ENCODE measurements at places on chromosomes 5 and 9.

DNA sequence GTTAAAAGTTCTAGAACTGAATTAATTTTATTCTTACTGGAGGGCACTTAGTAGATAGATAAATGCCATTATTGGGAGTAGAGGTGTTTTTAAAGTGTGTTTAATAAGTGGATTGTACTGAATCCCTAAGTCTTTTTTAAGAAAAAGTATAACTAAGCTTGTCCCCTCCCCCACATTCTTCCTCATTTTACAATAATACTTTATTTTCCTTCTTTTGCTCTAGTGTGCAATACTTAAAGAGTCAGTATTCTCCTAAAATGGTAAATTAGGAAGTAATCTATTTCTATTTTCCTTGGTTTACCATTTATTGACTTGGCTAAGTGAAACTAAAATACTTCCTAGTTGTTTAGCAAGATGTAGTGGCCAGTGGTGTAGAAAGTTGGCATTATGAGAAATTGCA is 11.6 kb downstream of the UBLCP1 start:
- DNase-seq = no peak

DNA sequence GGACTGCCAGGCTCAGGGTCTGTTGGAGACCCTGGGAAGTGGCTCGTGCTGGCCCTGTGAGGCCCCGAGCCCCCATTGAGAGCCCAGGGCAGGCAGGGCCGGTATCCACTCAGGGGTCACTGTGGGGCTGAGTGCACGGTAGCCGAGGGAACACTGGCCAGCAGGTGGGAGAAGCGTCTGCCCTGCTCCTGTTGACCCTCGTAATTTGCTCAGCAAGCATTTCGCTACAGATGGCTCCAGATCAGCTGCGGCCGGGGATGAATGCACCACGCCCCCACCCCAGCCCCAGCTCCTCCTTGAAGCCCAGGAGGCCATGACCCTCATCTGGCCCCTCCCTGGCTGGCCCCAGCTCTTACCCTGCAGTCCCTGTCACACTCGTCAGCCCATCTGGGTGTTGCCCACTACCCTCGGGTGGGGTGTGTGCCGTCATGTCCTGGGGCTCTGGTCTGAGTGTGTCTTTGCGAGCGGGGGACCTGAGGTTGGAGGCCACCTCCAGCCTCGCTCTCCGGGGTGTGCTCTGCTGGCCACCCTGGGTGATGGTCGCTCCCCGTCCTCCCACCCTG is 6.1 kb upstream of the NRARP start:
- DNase-seq = no peak

DNA sequence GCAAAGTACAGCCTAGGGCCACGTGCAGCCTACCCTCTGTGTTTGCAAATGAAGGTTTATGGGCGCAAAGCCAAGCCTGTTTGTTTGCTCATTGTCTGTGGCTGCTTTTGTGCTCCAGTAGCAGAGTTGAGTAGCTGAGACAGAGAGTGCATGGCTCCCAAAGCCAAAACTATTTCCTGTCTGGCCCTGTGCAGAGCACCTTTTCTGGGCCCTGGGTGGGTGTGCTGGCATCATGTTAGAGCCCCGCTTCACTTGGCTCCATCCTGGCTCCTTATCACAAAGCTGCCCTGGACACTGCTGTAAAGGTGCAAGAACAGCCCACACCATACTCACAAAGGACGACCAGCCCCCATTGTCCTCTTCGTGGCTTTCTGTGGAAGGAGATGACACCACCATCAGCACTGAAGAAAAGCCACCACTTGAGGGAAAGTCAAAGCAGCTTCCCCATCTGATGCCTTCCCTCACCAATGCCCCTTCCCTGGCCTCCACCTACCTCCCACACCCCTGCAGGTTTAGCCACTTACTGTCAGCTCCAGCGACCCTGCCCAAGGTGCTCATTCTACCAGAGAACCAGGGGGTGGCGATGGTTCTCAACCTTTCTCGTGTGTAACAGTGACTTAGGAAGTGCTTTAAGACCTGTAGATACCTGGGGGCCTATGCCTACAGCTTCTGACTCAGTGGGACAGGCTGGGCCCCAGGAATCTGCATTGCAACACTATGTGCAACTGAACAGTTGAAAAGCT is 23.4 kb downstream of the LCP2 start:
- DNase-seq = no peak

- DNase-seq = no peak
Observed at GRCh38 chr5:177421062-177421798, 5.2 kb upstream of the GRK6 start.

- DNase-seq = no peak
Observed at GRCh38 chr9:35652829-35653209, 2.1 kb upstream of the SIT1 start.

DNA sequence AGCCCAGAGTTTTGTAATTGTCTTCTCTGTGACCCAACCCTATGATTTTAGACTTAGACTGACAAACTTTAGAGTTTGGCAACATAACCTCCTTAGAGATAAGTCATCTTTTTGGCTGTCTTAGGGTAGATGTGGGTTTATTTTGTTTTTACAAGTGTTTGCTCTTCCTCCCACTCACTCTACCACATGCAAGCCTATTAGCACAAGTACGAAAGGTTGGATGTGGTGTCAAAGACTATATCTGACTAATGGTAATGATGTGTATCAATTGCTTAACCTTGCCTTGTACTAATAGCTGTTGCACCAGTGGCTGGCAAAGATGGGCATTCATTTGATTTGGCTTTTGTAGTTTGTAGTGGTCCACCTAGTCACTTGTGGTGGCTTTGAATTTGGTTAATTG is 46.5 kb downstream of the SLC25A46 start:
- no peak for DNase-seq

- DNase-seq = no peak
Observed at GRCh38 chr9:91062281-91062680, 260.7 kb downstream of the SYK start.

DNA sequence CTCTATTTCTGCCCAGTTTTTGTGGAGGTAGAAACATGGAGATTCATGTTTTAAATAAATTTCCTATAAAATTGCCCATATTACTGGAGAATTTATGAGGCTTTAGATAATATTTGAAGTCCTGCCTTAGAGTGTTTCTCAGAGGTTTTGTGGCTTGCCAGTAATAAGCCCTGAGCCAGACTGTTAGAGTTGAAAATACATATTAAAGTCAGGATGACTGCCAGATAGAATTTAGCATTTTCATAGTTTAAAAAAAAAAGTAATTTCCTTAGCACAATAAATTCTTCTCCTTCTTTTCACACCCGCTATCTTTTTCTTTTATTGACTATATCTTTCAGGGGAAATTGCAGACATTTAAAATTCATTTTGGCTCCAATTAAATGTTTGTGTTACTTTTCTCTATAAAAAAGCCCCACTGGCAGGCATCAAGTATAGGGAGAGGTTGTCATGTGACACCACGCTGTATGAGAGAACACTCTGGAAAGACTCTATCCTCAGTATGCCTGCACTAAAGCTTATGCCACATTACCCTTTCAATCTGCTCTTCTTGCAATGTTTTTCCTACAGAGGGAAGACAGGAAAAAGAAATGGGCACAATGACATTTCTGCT is 135.2 kb downstream of the MPDZ start:
- DNase-seq = no peak

- DNase-seq = no peak
Observed at GRCh38 chr5:50958852-50959457, 292.5 kb downstream of the PARP8 start.

DNA sequence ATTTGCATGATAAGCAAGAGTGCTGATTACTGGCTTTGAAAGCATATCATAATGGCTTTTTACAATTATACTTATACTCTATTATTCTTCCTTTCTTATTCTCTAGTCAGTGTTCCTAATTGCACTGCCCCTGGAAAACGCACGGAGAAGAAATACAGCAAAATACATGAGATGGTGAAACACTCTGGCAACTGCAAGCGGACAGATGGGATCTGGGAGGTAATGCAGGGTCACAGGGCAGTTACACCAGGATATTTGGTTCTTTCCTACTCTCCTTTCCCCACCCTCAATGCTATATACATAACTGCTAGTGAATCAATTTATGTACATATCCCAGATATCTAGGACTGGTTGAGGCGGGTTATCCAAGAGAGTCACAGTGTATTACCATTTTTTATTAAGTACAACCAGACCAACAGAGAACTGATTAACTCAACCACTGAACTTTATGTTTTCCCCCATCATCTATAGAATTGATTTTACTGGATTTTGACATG is 423.7 kb downstream of the ZSWIM6 start:
- no peak for DNase-seq
